ENCODE measurements at places on chromosomes 1 and 21. TPM values are rescaled to one million over a fixed set of nuclear protein-coding genes. Genes with fewer than 3 reads are reported as not detected.

The HSPB7 gene
- not detected for total RNA-seq

The LUZP1 gene
- 96.3 TPM for total RNA-seq

The NBPF6 gene
- total RNA-seq, result not detected

The CDC7 gene
- total RNA-seq, result 16.6 TPM

The SELL gene
- 3.6 TPM for total RNA-seq
